ENCODE measurements at places on chromosomes 16 and 17.

DNA sequence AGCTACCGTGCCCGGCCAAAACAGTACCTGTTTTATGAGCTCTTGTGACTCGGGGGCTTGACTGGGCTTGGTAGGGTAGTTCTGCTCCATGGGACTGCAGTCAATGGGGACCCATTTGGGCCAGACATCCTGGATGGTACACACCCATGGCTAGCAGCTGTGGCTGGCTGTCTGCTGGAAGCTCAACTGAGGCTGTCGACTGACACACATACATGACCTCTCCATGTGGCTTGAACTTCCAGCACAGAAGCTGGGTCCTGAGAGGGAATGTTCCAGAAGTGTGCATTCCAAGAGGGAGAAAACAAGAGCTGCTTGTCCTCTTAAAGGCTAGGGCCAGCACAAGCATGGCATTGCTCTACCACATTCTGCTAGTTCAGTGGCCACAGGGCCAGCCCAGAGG lies 14.9 kb upstream of the NKD1 start:
- DNase-seq, result no peak

DNA sequence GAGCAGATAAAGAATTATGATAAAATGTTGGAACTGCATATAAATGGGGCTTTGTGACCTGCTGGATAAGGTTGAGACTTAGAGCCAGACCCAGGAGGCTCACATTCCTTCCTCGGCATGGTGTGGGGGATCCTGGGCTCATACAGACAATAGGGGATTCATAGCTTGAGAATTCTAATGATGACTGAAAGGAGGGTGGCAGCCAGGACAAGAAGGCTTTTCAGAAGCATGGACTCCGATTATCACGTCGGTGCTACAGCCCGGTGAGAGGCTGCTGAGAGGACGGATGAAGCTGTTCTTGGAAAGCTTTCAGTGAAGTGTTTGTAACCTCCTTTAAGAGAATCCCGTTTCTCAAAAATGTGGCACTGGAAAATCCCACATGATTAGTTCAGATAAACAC lies 167.2 kb downstream of the ANKFN1 start:
- DNase-seq, result no peak

- DNase-seq, result no peak
Measured at GRCh38 chr17:39606434-39607056, 1.2 kb downstream of the NEUROD2 start.

- DNase-seq, result no peak
Measured at GRCh38 chr16:15829460-15829859, 27.4 kb downstream of the MYH11 start.

Measured in progenitor cell of endocrine pancreas (in vitro differentiated cells).